ENCODE measurements at places on chromosomes 12 and 14. TPM values are rescaled to one million over a fixed set of nuclear protein-coding genes. Genes with fewer than 3 reads are reported as not detected.

DNA sequence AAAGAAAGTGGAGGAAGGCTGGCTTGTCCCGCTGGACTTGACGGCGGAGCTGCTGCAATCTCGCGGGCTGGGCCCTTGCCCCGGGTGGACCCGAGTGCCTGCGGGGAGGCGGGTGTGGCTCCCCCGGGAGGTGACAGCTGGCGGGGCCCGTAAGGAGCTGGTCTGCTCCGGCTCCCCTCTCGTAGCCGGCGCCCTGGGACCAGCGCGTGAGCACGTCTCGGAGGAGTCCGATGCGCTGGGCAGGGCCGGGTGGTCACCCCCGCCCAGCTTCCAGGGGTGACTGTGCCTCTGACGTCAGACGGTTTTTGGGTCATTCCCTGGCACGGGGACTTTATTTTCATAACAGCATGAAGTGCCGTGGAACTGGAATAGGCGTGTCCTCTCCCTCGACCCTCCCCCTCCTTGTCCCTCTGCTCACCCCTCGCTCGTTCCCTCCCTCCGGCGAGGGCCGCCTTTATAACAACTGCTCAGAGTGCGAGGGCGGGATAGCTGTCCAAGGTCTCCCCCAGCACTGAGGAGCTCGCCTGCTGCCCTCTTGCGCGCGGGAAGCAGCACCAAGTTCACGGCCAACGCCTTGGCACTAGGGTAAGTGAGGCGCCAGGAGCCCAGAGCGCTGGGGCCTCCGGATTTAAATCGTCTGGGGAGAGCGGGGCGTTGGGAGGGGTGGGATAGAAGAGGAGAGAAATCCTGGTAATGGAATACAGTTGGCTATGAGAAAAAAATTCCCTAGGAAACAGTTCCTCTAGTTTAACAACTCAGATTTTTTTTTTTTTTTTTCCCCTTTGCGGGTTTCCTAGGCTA is at the start of gene GPRC5A:
Gene GPRC5A (plus strand): TSS at position 483 of the 801 bp plus-strand sequence. CDS start 16,688 bp downstream, outside the sequence.
- no peak for DNase-seq

GRCh38 chr12:115206801-115207200 is 522.8 kb upstream of the TBX3 start:
- no peak for DNase-seq

- DNase-seq, result no peak
Measured at GRCh38 chr12:25502118-25502517, 51.0 kb downstream of the LMNTD1 start.

The YARS2 gene
- 41.3 TPM for total RNA-seq

The CACNA2D4 gene
- not detected for total RNA-seq
